Fibroblast of gingiva (primary cell): ENCODE measurements at places on chromosomes 7 and 10.

DNA sequence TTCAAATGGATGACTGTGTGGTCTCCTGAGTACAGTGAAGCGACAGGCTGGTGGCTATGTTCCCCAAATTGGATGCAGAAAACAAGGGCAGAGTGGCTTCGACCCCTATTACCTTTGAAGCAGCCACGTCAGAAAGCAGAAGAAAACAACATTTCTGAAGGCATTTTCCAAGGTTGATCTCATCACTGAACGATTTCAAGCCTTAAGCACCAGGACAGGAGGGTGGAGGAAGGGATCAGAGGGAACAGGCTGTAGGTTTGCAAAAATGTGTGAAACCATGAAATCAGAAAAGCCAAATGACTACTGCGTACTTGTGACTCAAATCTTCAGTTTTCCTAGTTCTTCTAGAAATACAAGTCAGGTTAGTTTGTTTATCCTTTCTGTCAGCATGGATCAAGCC, 181.0 kb upstream of the TMEM106B start:
- DNase-seq = no peak

- DNase-seq = no peak
Measured at GRCh38 chr10:74079936-74080590, 70.6 kb downstream of the AP3M1 start.

GRCh38 chr7:52705768-52706167, 329.7 kb upstream of the POM121L12 start:
- no peak for DNase-seq

GRCh38 chr10:124025660-124026588, 67.5 kb downstream of the CHST15 start:
- peak; percentile 63 for DNase-seq

DNA sequence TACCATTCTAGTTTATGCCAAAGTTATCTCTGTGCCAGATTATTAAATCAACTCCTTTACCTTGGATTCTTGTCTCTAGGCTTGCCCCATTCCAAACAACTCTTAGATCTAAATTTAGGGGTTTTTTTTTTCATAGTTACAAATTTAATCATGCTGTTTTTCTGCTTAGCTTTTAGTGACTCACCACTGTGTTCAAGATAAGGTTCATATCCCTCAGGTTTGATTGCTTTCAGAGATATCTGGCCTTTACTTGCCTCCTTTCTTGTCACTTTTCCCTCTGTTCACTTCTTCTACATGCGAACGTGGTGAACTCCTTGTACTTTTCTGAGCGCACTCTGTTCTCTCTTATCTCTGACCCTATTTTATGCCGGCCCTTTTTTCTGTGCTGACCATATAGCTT, 78.2 kb downstream of the VPS50 start:
- DNase-seq = no peak

DNA sequence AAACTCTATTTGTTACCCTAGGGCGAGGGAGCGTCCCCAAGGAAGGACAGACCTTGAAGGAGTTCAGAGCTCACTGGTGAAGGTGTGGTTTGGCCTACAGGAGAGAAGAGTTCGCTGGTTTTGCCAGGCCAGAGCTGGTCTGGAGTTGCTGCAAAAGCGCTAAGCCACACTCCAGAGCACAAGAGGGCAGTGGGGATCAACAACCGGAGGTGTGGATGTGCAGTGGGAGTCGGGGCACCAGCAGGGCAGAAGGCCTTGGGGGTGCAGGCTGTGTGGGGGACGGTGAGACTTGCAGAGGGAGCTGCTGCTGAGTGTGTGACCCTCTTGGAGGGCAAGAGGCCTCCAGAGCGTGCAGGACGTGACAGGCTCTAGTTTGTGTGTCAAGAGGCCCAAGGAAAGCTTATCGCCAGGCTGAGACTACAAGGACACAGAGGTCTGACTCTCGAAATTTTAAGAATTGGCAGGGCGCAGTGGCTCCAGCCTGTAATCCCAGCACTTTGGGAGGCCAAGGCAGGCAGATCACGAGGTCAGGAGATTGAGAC, 14.3 kb upstream of the CUL1 start:
- no peak for DNase-seq

DNA sequence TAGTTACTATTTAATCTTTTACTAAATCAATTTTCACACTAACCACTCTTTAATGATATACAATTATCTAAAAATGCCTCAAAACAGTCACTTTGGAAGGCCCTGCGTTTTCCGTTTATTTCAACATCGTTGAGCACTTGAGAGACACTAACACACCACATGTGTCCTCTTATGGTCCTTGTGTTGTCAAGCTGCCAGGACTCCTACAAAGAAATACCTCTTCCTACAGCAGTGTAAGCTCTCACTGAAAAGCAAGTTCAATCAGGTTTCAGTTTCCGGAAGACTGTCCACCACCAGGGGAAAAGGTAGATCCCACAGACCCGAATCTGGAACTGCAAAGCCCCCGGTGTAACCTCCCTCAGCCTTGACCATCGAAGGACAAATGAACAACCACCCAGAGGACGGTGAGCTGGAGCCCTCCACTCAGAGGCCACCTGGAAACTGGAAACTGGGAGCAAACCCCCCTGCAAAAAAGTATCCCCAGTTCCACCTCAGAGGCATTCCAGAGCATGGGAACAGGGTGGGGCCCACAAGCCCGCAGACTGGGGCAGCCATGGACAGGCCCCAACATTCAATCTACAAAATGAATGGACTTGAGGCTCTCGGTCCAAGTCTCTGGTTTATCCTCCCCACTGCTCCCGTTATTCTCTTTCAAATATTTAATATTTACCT, 37.6 kb downstream of the KCNH2 start:
- DNase-seq = no peak

DNA sequence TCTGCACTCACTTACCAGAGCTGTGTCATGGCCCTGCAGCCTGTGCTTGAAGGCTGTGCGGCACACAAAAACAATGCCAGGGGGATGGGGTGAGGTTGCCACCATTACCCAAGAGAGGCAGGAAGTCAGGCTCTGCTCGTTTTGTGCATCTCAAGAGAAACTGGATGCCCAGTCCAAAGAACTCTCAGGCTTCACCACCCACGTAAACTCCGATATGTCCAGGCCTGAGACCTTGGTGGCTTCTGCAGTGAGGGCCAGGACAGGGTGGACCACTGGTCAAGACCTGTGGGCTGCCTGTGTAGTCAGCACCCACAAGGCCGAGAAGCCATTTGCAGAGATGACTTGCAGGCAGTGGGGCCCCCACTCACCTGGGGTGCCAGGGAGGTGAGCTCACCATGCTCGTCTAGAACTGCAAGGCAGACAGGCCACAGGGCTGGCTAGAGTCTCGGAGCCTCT, 54.7 kb upstream of the EBF3 start:
- no peak for DNase-seq

DNA sequence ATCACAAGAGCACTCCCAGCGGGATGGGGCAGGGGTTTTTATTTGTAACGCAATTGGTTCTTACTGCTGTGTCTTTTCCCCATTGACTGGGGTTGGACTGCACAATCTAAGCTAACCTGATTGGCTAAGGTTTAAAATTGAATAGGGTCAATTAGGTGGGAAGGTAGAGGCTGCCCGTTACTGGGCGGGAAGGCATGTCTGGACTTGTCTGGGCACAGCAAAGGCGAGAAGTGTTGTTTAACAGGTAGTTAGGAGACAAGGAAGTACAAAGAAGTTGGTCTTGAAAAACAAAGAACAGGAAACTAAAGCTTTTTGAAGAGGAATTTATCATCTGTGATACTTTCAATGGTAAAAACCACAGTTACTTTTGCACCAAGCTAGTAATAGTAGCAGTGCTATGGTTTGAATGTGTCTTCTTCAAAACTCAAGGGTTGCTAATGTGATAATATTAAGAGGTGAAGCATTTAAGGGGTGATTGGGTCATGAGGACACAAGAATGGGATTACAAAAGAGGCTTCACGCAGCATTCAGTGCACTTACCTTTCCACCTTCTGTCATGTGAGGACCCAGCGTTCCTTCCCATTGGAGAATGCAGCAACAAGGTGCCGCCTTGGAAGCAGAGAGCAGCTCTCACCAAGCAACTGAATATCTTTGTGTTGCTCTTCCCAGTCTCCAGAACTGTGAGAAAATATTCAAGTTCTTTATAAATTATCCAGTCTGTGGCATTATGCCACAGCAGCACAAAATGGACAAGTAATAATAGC, 875.5 kb upstream of the SORCS1 start:
- DNase-seq = no peak

- peak; percentile 22 for DNase-seq
Measured at GRCh38 chr7:4849390-4849789, 12.4 kb downstream of the PAPOLB start.

DNA sequence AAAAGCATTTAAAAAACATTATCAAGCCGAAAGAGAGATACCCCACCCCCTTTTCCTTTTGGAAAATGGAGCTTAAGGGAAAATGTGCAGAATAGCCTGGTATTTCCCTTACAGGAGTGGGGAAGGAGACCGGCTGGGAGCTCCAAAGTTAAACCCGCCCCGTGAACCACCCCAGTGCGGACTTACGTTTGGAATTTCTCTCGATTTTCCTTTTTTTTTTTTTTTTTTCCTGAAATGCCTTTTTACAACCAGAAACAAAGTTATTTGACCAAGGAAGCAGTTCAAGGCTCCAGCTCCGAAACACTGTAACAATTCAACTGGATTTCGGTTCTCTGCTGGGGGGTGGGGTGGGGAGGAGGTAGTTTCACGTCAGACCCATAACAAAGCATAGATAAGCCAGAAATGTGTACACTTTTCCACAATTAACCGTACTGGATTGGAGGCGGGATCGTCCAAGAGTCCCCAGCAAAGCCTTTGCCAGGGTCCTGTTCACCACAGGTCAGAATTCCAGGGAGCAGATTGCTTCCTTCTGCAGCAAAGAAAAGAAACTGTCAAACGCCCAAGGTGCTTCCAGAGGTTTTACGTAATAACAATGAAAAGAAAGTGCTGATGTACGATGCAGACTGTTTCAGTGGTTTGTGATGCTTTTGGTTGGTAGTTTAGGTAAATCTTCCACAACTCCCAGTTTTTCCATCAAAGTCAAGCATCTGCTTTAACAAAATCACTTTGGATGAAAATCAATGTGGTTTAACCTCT, 6.7 kb downstream of the SKIDA1 start:
- DNase-seq = no peak

GRCh38 chr10:44415121-44415520, 30.2 kb upstream of the CXCL12 start:
- DNase-seq = peak; percentile 6

- DNase-seq = peak; percentile 52
Measured at GRCh38 chr7:24722386-24723177, 34.7 kb downstream of the GSDME start.

- DNase-seq = no peak
Measured at GRCh38 chr7:67916571-67917436, 920.2 kb downstream of the TYW1 start.

- no peak for DNase-seq
Measured at GRCh38 chr7:47937065-47937687, 11.1 kb downstream of the PKD1L1 start.

GRCh38 chr10:113494761-113495160, 58.1 kb upstream of the HABP2 start:
- DNase-seq = no peak

DNA sequence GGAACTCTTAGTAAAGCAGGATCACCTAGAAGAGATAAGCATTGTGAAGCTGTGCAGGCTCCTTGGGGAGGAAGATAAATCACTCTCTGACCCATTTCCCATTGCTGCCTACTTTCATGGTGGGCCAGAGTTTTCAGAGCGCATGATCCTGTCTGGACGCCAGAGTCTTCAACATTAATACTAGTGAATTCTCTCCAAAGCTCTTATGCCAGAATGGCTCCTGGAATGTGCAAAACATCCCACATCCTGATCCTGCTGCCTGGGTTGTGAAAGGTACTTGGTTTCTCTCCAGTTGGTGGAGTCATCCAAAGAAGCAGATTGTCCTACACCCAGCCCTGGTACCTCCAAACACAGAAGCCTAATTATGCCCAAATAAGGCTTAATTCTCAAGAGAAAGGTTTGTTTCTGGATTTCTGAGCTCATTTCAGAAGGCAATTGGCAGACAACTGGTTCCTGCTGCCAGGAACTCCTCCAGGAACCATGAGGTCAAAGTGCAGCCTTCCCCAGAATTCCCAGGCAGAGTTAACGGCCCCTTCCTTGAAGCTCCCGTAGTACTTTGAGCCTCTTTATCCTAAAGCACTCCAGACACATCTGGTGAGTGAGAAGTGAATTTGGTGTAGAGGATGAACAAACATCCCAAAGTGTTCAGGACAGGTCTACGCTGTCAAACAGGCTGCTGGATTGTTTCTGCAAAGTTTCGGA, 495.2 kb downstream of the PLXNA4 start:
- DNase-seq = peak; percentile 49

GRCh38 chr7:104956753-104957450, 57.1 kb upstream of the KMT2E start:
- DNase-seq = peak; percentile 83

GRCh38 chr10:69801434-69802315, at the start of gene COL13A1:
COL13A1 (plus strand) TSS chr10:69801906; CDS start chr10:69802424, 518 bp downstream.
- peak; percentile 53 for DNase-seq

- no peak for DNase-seq
Measured at GRCh38 chr7:98488167-98488566, 87.3 kb upstream of the BAIAP2L1 start.

- DNase-seq = no peak
Measured at GRCh38 chr7:76191783-76192240, 9.9 kb upstream of the SRRM3 start.

- DNase-seq = no peak
Measured at GRCh38 chr10:69088471-69088769, 517 bp downstream of the SRGN start.

DNA sequence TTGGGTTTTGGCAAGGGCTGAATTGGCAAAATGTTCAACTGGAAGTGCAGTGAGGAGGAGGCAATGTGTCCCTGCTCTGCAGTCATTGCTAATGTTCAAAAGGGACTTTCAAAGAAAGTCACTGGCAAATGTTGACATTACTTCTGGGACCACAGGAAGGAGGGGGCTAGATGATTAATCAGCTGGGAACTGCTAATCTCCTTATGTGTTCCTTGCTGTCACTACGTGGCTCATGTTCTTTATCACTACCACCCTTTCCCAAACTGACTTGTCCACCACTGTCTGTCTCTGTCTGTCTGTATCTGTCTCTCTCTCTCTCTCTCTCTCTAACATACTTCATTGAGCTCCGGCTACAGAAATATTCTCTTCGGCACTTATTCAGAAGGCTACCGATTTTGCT, 86.9 kb upstream of the MTPN start:
- no peak for DNase-seq

- DNase-seq = no peak
Measured at GRCh38 chr7:130925136-130925794, 191.3 kb upstream of the KLF14 start.

DNA sequence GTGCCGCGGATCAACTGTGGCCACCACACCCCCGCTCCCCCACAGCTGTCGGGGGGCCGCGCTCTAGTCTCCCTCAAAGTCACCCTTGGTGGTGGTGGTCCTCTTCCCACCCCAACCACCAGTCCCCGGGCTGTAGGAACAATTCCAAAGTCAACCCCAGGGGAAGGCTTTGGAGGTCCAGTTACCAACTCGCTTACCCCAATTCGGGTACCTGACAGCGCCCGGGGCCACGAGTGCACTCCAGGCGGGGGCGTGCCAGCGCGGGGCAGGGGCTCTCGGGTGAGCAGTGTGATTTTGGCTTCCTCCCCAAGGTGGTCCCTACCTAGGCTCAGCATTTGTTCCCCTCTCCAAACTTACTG, 584 bp upstream of the ZMIZ1 start:
- no peak for DNase-seq

GRCh38 chr10:77827366-77827765, 99.2 kb downstream of the DLG5 start:
- peak; percentile 30 for DNase-seq
